Thymus (tissue), 14 donors: ENCODE measurements at places on chromosomes 5 and 9. TPM values are rescaled to one million over a fixed set of nuclear protein-coding genes. Genes with fewer than 3 reads are reported as not detected.

Gene CYLC2
- 0.02 TPM for polyA plus RNA-seq

- DNase-seq: no peak
Observed at GRCh38 chr9:125650271-125650737, 56.7 kb downstream of the MAPKAP1 start.

- no peak for DNase-seq
Observed at GRCh38 chr5:141319202-141319601, 1.4 kb downstream of the TAF7 start.

DNA sequence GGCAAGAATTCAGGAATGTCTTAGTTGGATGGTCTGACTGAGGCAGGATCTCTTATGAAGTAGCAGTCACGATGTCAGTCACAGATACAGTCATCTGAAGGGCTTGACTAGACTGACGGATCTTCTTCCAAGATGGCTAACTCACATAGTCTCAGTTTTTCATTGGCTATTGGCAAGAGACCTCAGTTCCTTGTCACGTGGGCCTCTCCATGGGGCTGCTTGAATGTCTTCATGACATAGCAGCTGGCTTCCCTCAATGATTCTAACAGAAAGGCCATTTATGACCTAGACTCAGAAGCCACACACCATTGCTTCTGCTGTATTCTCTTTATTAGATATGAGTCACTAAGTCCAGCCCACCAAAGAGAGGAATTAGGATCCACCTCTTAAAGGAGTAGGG lies 4.7 kb downstream of the APC start:
- no peak for DNase-seq

- no peak for DNase-seq
Observed at GRCh38 chr9:100430286-100430940, 3.5 kb downstream of the MSANTD3 start.

Gene TMCO6
- polyA plus RNA-seq: 18.4 TPM

- DNase-seq: no peak
Observed at GRCh38 chr9:91354881-91355280, 6.8 kb downstream of the AUH start.

- no peak for DNase-seq
Observed at GRCh38 chr9:32783168-32783891, at the start of gene TMEM215. Gene TMEM215 (plus strand): TSS chr9:32783540. CDS start chr9:32784184, 644 bp downstream.

DNA sequence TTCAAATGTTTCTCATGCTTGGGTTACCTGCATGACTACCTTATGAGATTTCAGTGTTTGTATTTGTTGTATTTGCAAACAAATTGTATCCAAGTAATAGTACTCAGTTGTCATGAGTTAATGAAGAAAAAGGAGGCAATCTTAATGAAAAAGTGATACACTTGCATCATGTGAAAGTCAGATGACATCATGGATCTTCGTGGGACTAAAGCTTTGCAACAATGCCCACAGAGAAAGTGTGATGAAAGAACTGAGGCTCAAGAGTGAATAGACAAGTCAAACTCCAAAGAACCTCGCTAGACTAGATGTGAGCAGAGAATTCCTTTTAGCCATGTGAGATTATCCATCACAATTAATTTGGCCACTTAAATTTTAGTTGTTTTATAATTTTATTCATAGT lies 75.4 kb upstream of the ADRB2 start:
- no peak for DNase-seq

DNA sequence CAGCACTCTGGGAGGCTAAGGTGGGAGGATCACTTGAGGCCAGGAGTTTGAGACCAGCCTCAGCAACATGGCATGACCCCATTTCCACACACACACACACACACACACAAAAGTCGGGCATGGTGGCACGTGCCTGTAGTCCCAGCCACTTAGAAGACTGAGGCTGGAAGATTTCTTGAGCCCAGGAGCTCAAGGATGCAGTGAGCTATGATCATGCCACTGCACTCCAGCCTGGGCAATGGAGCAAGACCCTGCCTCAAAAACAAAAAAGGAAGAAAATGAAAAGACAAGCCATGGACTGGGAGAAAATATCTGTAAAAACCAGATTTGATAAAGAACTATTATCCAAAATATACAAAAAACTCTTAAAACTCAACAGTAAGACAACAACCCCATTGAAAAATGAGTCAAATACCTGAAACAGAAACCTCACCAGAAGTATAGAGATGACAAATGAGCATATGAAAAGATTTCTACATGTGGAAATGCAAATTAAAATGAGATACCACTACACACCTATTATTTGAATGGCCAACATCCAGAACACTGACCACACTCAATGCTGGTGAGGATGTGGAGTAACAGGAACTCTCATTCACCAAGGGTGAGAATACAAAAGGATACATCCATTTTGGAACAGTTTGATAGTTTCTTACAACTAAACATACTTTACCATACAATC lies 24.7 kb downstream of the DNAJA1 start:
- DNase-seq: no peak

DNA sequence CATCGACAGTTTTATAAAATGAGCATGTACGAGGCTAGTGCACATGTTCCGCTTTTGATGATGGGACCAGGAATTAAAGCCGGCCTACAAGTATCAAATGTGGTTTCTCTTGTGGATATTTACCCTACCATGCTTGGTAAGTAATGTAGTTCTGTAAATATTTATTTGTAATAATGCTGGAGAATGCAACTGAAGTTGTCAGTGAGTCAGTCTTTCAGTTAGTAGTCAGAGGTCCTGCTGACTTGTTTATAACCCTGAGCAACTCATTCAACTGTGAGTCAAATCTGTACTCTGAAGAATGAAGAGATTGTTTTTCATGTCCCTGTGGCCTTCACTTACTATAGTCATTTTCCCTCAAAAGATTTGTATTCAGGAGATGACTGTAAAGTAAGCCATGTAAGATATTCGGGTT lies 28.4 kb upstream of the GPR150 start:
- no peak for DNase-seq

Gene STKLD1
- 1.5 TPM for polyA plus RNA-seq

DNA sequence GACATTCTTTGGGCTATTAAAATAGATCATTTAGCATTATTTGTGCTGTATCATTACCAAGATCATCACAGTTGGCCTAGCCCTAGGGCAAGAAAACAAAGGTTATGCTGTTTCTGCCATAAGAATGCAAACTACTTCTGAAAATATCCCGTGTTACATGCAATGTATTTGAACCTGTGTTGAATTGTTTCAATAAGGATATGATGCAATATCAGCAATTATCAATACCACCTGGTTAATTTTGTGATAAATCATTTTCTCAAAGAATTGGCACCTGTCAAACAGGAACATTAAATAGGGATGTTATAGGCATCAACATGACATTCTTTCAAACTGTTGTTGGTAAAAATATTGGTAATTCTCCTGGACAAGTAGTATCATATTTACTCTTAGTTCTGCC lies 2002.0 kb upstream of the CDH9 start:
- DNase-seq: no peak

GRCh38 chr5:103066326-103066725 lies 53.6 kb downstream of the GIN1 start:
- DNase-seq: no peak

DNA sequence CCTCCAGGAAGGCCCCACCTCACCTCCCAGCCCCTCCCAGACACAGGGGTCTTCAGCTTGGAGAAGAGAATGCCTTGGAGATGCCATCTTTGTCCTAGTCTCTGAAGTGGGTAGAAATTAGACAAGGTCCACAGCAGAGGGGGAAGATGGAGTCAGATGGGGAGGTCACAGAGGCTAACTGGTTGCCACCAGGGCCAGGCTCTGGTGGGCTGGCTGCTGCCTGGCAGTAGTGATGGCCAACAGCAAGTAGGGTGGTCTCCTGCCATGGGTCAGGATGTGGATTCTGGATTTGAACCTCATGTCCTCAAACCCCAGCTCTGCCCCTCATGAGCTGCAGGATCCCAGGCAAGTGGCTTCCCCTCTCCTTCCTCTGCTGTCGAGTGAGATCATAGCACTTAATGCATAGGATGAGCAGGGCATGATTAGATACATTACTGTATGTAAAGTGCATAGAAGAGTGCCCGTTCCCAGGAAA lies 38.7 kb upstream of the NEK6 start:
- no peak for DNase-seq

DNA sequence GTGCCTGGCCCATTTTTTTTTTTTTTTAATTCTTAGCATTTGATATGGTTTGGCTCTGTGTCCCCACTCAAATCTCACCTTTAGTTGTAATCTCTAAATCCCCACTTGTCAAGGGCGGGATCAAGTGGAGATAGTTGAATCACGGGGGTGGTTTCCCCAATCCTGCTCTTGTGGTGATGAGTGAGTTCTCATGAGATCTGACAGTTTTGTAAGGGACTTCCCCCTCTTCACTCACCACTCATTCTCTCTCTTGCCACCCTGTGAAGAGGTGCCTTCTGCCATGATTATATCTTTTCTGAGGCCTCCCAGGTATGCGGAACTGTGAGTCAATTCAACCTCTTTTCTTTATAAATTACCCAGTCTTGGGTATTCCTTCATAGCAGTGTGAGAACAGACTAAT lies 27.2 kb downstream of the NDUFAF2 start:
- no peak for DNase-seq

GRCh38 chr9:129850821-129851550 lies 15.7 kb downstream of the USP20 start:
- DNase-seq: no peak

Gene ECM2
- 3.5 TPM for polyA plus RNA-seq

DNA sequence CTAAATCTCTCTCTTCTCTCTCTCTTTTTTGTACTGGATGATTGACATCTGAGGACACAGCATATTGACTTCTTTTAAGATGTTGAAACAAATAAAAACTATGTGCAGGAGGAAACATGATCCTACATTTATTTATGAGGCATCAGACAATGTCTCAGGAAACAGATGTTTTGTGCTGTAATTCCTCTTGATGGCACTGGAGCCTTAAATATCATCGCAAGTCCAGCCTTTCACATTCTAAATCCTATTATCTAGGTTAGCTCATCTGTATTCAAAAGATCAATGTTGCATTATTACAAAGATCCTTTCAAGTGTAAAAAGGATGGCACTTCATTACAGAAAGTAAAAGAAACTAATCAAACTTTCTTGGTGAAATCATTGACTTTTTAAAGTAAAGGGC lies 63.9 kb downstream of the MAT2B start:
- no peak for DNase-seq

GRCh38 chr5:2749514-2750025 lies 1.9 kb downstream of the IRX2 start:
- DNase-seq: no peak

DNA sequence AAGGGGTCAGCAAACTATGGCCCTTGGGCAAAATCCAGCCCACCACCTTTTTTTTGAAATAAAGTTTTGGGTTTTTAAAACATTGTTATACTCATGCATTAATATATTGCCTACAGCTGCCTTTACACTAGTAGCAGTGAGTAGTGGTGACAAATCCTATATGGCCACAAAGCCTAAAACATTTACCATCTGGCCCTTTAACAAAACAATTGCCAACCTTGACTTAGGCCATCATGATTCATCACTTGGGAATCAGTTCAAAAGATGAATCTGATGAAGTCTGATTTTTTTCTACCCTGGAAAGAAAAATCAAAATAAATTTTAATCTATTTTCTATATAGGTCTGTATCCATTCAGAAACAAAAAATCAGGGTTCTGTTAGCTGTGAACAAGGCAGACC lies 484.9 kb downstream of the BNC2 start:
- DNase-seq: no peak

Gene TBC1D2
- 21.2 TPM for polyA plus RNA-seq

Gene CFAP157
- 0.62 TPM for polyA plus RNA-seq

GRCh38 chr5:14716755-14717752 lies 52.5 kb downstream of the OTULIN start:
- no peak for DNase-seq

DNA sequence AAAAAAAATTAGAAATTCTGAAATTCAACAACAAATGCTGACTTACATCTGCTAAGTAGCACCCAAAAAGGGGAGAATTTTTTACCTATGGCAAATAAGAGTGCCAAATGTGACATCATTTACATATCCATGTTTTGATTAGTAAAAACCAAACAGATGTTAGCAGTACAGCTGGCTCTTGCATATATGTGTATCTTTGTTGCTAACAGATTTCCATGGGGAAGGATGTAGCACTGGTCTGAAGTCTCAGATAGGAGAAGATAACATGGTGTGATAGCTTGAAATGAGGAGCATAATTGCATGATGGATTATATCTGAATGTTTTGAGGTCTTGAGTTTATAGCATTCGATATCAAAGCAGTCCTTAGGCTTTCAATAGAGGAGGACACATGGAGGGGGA lies 17.5 kb downstream of the PIK3R1 start:
- no peak for DNase-seq

Gene POU5F2
- polyA plus RNA-seq: 0.11 TPM
